GM23338 (cell line): ENCODE measurements at places on chromosomes 2 and 18.

DNA sequence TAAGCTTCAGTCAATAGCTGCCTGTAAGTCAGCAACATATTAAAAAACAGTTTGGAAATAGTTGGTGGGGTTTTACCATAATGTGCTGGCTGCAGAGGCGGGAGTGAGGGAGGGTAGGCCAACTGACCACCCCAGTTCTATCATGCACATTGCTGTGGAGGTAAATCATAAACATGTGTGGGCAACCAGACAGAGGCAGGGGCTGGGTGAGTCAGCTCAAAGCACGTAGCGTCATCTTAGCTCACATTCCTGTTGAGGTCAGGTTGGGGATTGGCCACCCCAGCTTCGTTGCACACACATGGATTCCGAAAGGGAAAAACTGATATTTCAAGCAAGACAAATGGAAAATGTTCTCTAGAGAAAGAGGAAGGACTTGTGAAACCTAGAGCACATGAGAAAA lies 19.5 kb downstream of the GPR45 start:
- no peak for DNase-seq

DNA sequence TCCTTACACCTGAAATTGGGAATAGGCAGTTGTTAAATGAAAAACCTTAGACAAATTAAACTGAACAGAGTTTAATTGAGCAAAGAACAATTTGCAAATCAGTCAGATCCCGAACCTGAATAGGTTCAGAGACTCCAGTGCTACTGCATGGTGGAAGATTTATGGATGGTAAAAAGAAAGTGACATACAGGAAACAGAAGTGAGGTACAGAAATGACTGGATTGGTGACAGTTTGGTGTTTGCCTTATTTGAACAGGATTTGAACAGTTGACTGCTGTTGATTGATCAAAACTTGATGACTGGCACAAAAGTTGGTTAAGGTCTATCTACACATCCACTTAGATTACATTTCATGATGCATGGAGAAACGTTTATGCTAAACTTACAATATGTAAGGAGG lies 248.8 kb downstream of the HNMT start:
- no peak for DNase-seq

DNA sequence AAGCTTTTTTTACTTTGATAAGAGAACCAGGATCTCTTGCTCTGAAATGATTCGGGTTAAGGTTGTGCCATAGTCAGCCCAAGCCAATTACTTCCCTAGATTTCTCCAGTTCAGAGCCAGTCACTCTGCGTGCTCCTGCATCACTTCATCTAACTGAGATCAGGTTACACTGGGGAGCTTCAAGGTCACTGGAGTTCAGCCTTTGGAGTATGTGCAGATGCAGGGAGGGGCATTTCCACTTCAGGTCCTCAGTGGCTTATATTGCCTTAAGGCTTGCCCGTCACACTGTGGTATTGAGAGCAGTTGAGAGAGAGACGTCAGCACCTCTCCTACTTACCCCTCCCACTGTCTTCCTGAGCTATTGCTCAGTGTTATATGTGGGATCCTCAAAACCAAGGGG lies 317.8 kb downstream of the EPHA4 start:
- DNase-seq: peak; percentile 62

DNA sequence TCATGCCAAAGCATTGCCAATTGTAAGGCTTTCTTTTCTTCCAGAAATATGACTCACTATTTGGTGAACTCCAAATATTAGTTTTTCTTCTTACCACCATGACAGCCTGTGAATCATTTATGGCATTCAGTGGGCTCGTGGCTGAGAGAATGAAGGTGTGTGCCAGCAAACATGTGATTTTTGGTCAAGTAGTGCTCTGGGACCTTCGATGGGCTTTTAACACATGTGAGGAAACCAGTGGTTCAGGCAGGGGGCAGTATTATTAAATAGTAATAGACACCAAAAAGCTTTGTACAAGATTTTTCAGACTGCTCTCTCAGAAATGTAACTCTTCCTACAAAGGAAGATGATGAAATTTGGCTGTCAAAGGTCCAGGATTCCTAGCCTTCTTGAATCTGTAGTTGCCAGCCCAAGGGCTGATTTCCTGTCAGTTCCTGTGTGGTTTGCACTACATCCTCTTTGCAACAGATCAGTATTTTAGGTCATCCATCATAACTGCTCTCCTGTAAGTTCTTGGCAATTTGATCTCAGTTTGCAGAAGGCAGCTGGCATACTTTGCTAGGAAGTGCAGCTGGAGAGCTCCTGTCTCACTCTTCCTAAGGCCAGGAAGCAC lies 64.3 kb downstream of the BABAM2 start:
- DNase-seq: no peak

GRCh38 chr2:16223161-16223840 lies 283.0 kb downstream of the MYCN start:
- DNase-seq: no peak

GRCh38 chr2:165566008-165566407 lies 96.5 kb downstream of the CSRNP3 start:
- DNase-seq: no peak
